EL (cell line): ENCODE measurements at places on chromosomes 2 and 18.

- no peak for DNase-seq
Measured at GRCh38 chr2:115163572-115163971, 721.1 kb downstream of the DPP10 start.

GRCh38 chr2:127843677-127844076 lies 14.3 kb downstream of the POLR2D start:
- no peak for DNase-seq

DNA sequence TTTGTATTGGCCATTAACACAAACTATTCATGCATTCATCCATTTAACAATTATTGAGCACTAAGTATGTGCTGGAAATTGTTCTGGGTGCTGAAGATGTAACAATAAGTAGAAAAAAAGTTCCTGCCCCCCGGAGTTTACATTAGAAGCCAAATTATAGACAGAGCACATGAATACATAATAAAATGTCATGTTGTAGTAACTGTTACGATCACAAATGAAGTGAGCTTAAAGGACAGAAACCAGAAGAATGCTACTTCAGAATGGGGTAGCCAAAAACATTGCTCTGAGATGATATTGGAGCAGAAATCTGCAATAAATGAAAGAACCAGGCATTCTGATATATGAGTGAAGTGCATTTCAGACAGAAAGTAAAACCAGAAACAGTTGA lies 256.0 kb upstream of the SETBP1 start:
- no peak for DNase-seq

DNA sequence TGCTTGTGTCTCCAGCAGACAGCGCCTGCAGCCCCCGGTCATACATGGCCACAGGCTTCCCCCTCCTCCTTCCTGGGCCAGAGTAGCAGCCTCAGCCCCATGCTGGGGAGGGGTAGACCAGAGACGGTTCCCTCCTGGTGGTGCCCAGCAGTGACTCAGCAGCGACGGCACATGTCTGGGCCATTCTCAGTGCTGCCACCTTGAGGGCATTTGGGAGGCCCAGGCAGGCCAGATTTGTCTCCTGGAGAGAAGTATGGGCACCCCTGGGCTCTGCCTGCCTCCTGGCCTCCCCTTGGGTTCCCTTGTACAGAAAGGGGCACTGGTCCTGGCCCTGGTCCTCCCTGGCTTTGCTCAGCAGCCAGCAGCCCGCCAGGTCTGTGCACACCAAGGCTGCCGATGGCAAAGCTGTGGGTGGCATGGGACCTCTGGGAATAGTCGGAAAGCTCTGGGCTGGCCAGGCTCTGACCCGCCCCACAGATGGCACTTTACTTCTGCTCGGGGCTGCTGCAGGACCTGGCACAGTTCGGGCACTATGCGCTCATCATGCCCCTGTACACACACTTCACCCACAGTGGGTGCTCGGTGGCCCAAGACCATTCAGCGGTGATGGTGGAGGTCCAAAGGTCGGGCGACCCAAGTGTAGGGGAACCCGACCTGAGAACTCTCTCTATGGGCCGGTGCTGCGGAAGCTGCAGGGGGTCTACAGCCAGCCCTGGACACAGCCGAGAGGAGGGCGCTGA lies 11.4 kb upstream of the ALPI start:
- peak; percentile 62 for DNase-seq

DNA sequence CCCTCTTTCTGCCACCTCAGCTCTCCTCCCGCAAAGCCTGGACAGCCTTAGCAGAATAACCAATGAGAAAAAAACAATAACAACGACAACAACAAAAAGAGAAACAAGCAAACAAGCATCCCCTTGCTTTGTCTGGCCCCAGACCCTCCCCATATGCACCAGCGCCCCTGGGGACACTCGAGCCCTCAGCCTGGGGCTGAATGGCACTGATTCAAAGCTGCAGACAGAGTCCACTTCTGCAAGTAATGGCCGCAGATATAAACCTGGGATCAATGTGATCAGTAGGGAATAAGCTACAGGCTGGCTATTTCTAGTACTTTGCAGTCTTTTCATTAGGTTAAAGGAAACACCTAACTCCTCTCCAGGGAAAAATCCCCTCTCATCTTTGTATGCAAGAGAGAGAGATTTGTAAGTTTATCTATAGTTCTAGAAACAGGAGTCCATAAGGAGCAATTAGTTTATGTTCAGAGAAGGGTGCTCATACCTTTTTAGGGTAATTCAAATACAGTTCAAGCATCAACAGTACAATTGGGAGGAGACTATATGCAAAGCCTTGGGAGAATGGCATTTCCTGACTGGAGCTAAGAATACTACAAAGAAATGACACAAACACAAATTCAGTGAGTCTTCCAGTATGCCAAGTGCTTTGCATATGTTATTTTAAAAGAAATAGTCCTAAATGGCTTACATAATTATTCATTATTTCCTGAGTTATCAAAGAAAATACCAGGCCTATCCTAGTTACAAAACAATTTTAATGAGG lies 122.3 kb upstream of the DDX18 start:
- DNase-seq: no peak

GRCh38 chr2:127355407-127356008 lies 32.3 kb downstream of the MAP3K2 start:
- DNase-seq: peak; percentile 15

DNA sequence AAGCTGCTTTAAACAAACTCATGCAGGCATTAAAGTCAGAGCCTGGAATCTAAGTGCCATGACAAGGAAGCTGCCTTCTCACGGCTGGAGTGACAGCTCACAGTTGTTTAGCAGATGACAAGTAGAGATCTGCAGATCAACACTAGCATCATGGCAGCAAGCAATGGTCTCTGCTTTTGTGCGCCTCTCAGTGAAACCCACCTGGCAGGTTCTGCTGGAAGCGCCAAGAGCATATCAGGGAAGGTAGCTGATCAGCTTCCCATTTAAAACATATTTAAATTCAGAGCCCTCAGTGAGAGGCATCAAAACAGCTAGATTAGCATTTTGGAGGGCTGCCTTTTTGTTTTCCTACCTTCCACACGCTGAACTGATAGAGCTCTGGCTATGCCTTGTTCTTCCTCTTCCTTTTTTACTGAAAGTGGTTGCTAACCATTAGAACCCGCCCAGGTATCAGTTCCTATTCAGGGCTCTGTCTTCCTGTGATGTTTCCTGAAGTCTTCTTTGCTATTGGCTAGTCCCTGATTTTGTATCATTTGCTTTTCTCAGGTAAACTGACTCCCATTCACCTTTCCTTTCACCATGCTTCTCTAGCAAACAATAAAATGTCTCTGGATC lies 70.8 kb downstream of the TMEM200C start:
- DNase-seq: no peak

- no peak for DNase-seq
Measured at GRCh38 chr2:216768908-216769411, 73.6 kb upstream of the IGFBP5 start.

- DNase-seq: no peak
Measured at GRCh38 chr2:2148776-2149175, 182.3 kb downstream of the MYT1L start.

DNA sequence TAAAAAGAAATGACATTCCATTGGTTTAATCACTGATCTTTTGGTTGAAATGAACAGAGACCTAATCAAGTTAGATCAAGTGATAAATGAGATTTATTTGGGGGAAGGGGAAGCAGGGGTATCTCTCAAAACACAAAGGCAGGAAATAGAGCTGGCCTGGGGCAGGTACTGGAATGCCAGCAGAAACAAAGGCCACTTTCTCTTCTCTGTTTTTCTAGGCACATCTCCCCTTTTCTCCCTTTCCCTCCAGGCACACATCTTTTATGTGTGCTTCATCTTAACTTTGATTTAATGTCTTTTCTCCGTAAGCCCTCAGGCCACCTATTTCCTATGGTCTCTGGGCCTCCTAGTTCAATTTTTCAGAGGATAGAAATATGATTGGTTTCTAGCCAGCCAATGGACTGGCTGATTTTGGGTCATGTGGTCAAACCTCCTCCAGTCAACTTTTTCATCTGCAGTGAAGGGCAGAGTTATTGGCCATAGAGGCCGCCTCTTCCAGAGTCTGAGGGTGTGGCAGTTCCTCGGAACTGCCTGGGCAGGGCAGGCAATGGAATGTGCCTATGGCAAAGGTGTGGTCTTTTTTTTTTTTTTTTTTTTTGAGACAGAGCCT lies 58.9 kb upstream of the FAM136A start:
- no peak for DNase-seq

DNA sequence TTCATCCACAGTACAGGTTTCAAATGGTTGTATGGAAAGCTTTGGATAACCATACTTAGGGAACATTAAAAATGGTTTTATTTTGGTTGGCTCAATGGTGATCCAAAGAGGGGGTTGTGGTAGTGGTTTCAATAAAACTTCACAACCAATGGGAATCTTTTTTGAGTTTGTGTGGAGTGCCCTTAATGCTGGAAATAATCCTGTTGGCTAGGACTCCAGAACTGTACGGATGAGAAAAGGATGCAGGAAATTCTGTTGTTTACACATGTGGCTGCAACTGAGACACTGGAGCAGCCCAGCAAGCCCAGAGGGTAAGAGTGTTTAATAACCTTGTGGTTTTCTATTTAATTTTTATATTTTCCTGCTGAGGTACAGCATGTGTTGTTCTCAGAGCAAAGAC lies at the start of gene CCDC102B:
TSS of gene CCDC102B (plus strand) at position 210 of the 400 bp plus-strand sequence. CDS start 38,684 bp downstream, outside the sequence.
- DNase-seq: peak; percentile 68

GRCh38 chr2:236877972-236878371 lies 207.7 kb upstream of the COPS8 start:
- no peak for DNase-seq

DNA sequence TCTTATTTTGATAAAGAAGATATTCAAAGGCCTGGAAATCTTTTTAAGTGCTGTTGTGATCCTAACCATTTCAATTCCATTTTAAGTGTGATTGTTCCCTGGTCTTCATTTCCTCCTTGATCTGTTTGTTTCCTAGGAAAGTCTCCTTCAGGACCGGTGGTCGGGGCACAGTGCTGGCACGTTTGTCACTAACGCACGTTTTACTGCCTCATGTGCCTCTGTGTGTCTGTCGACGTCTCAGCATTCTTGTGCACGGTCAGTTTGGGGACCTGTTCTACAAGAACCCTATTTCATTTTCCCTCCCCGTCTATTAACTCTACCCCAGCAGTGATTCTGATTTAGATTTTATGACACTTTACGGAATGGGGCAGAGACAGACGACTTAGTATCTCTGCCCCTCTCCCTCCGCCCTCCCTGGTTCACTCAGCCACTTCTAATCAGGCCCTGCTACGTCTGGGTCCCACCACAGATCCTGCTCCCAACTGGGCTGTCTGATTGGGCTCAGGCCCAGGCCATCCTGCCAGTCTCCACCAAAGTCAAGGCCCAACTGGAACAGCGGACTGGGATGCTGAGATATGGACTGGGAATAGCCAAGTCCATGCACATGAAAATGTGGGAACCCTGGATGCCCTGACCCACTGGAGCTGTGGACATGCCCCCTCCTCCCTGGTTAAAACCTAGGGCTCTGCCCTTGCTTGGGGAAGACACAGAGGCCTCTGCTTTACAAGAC lies 95.6 kb downstream of the TWIST2 start:
- DNase-seq: no peak

- DNase-seq: peak; percentile 53
Measured at GRCh38 chr2:69514406-69514805, 77.2 kb upstream of the NFU1 start.

DNA sequence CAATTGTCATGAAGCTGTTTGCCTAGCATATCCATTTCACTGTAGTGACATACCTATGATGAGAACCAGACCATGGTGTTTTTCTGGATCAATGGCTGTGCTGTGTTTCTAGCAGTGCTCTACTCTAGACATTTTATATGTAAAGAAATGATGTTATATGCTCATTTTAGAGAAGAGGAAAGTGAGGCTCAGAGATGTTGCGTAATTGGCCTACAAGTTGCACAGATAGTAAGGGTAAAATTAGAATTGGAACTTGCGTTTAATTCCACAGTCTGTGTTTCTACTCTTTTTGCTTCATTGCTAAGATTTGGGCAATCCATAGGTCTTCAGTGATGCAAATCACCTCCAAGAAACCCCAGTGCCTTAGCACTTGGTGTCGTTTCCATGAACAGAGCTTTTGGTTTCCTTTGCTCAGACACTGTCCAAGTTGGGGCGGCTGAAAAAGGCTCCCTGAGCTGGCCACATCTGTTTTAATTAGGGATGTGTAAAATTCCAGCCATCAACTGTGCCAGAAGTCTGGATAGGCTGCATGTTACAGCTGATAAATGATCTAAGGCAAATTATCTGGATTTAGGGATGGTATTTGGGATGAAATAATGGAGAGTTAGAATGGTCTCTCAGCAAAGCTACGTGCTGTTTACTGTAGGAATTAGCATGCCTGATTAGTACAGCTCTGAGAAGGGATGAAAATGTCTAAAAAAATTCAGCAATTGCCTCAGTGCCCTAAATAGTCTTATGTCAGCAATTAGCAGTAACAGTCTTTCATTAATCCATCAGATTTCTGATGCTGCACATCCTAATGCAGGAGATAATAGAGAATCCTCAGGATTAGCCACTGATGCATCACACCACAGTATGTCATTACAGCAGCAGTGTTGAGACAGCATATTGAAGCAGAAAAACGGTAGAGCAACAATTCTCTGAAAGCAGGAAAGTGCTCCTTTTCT lies 65.3 kb downstream of the PTPRM start:
- no peak for DNase-seq

DNA sequence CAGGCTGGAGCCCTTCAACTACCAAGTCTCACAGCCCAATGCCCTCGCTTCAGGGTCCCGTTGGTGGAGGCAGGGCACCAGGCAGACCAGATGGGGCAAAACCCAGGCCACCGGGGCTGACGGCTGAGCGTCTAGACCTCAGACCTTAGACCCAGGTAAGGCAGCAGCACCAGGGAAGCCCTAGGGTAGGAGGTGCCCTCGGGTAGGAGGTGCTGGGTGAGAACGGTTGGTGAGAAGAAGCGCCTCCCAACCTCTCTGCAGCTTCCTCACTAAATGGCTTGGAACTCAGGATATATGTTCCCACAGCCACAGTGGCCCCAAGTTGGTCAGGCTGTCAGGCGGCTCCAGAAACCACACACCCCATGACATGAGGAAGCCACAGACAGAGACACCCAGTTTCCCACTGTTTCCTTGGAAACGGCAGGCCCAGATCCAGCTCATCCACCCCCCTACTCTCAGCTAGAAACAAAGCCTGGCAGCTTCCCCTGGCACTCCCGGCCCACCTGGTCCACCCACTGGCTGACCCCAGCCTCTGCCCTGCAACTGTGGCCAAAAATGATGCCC lies 13.1 kb upstream of the MLPH start:
- peak; percentile 55 for DNase-seq

- DNase-seq: peak; percentile 54
Measured at GRCh38 chr18:9706081-9706935, 1.8 kb upstream of the RAB31 start.

- no peak for DNase-seq
Measured at GRCh38 chr18:36012891-36013290, 40.4 kb downstream of the RMP24 start.
